ENCODE measurements at places on chromosomes 3 and 15.

GRCh38 chr3:177935047-177935446 is 601.2 kb upstream of the KCNMB2 start:
- DNase-seq = no peak

- no peak for DNase-seq
These were observed 190.7 kb downstream of the CD47 start for GRCh38 chr3:107899990-107900651.

GRCh38 chr15:73015493-73015892 is 36.8 kb upstream of the NEO1 start:
- DNase-seq = no peak

DNA sequence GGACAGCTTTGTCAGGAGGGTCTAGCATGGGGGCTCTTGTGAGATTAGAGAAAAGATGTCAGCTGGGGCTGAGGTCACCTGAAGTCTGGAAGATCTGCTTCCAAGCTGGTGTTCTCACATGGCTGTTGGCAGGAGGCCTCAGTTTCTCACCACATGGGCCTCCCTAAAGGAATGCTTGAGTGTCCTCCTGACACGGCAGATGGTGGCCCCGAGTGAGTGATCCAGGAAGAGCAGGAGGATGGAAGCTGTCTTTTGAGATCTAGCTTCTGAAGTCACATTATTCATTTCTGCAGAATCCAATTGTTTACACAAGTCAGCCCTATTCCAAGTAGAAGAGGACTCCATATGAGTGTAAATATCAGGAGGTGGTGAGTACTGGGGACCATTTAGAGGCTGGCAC is 344.0 kb upstream of the PROK2 start:
- DNase-seq = no peak

DNA sequence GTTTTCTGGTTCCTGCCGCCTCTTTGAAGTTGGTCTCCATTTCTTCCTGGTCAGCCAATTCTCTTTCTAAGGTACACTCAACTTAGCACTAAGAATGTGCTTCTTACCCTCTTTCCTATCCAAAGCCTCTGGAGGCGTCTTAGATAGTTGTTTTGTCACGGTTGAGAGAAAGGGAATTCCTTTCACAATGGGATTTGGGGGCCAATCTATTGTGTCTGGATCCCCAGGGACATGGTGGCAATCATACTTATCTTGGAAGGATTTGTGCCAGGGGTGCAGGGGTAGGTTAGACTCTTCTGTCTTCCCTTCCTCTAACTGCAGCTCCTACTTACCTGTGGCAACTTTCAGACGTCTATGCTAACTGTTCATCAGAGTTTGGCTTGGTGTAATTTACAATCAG is 287.1 kb downstream of the SOX2 start:
- DNase-seq = no peak

DNA sequence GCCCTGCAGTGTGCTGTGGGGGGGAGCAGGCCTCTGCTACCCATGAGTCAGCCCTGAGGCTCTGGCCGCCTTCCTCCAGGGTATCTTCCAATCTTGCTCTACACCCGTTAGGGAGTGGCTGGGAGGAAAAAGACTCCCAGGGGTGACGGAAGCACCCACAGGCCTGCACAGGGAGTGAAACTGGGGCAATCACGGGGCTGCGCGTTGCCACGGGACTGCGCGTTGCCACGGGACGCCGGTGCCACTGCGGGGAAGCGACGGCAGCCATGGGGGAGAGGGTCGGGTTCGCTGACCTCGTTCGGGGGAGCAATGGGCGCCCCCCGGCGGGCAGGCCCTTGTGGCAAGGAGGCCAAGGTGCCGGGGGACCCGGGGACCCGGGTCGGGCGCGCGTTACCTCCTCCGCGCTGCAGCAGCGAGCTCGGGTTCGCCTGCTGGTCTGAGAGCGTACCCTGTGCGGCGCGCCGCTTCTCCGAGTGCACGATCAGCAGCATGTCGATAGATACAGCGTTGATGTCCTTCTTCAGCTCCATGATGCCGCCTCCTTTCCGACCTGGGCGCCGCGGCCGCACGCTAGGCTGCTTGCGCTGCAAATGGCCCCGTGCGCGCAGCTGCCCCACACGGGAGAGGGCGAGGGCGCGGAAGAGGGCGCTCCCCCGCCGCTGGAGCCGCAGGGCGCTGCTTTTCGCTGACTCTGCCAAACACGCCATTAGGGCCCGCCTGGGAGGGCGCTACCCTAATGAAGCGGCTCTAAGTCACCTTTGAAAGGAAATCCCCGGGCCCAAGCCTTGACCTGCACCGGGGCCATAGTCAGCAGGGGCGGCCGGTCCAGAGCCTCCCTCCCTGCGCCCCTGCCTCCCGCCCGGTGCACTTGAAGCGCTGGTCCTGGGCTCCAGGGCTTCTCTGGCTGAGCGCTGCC is at the start of gene KY:
TSS of gene KY (minus strand) at position 592 of the 916 bp plus-strand sequence. CDS start at position 530, 62 bp downstream.
- no peak for DNase-seq

DNA sequence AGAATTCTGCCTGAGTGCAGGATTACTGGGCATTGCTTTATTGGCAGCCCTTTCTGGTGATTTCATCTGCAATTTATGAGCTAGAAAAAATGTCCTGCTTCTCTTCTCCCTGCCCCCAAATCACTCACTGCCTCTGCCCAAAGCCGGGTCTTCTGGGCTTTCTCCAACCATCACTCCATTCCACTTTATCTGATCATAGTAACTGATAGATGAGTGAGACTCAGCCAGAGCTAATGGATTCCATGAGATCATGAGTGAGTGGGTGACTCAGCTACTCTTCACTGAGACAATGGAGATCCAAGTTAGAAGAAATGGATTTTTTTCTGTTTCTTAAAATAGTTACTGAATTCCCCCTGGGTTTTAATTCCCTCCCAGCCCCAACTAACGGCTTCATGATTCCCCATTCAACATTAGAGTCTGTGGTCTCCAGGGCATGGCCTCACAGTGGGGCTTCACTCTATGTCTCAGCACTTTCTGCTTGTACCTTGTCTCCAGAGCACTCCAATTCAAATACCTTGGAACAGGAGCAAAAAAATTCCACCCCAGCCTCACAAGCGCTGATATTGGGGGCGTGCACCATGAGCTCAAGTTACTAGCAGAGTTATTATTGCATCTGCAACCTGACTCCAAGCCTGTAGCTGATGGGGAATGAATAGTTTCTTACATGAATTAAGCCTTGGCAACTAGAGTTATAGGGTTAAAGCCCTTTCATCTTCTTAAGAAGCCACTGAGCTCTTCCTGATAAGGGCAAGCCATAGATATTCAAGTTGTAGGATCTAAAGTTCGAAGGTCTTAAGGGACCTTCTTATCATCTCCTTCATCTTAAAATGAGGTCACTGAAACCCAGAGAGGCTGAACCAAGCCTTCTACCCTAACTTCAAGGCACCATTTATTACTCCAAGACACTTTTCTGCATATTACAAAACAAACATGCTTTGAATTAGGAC is 85.9 kb downstream of the AGBL1 start:
- no peak for DNase-seq

- no peak for DNase-seq
These were observed 71.9 kb downstream of the NR2F2 start for GRCh38 chr15:96402403-96402802.

- DNase-seq = no peak
These were observed 162.1 kb downstream of the C3orf38 start for GRCh38 chr3:88311826-88312225.

DNA sequence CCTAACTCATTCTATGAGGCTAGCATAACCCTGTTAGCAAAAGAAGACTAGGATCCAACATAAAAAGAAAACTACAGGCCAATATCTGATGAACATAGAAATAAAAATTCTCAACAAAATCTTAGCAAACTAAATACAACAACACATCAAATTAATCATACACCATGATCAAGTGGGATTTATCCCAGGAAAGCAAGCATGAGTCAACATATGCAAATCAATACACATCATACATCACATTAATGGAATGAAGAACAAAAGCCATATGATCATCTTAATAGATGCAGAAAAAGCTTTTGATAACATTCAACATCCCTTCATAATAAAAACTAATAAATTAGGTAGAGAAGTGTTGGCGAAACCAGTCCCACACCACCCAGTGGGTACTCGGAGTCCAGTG is 136.1 kb upstream of the MME start:
- DNase-seq = no peak

GRCh38 chr3:5466717-5467116 is 279.2 kb downstream of the EDEM1 start:
- no peak for DNase-seq

DNA sequence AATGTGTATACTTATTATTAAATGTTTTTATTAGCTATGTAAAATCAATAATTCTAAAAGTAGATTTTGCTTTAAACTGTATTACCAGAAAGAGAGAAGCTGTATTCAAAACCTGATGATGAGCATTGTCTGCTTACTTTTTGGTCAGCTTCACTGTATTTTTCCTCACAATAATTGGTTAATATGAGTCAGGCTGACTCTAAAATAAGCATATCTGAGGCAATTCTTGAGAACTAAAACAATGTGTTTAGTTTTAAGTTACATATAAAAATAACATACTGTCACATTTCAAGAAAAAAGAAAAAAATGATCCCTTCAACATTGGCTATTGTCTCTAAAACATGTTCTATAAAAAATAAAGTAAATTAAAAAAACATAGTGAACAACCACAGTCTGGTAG is 66.1 kb downstream of the EPHA3 start:
- DNase-seq = no peak

DNA sequence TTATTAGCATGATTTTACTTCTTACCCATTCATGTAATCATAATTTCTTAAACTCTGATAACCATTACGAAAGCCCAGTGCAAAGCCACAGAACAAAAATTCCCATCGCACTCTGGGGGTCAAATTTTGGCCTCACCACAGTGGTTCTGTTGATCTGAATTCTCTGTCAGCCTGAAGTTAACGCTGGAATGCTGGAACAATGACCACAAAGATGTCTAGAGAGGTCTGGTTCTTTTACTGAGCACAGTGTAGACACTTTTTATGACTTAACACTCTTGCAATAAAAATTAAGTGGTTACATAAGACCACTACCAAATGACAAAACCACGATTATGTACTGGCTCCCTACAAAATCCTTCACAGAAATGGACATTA is 94.7 kb downstream of the PDZRN3 start:
- DNase-seq = no peak

DNA sequence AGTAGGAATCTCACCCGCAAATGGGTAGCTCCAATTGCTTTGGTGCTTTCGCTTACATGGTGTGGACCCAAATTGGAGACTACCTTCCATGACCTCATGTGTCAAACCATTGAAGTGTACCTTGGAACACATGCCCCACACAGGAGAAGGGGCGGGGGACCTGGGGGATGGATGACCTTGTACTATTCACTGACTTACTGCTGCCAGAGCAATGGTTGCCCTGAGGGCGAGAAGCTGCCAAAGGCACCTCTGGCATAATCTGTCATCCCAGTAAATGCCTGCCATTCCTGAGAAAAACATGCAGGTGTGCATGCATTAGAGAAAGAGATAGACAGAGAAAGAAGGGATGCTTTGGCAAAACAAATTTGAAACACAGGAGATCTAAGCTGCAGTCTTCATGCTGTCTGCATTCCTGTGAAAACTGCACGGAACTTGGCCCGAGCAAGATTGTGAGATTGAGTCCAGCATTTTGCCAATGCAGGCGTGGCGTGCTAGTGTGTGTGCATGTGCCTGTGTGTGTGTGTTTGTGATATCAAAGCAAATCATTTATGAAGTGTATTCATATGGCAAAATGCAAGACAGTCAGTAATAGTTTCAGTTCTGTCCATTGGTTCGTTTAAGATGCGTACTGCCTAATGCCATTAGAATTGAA is 219.5 kb upstream of the MDFIC2 start:
- no peak for DNase-seq

GRCh38 chr3:127733781-127734180 is 61.0 kb downstream of the ABTB1 start:
- DNase-seq = no peak

DNA sequence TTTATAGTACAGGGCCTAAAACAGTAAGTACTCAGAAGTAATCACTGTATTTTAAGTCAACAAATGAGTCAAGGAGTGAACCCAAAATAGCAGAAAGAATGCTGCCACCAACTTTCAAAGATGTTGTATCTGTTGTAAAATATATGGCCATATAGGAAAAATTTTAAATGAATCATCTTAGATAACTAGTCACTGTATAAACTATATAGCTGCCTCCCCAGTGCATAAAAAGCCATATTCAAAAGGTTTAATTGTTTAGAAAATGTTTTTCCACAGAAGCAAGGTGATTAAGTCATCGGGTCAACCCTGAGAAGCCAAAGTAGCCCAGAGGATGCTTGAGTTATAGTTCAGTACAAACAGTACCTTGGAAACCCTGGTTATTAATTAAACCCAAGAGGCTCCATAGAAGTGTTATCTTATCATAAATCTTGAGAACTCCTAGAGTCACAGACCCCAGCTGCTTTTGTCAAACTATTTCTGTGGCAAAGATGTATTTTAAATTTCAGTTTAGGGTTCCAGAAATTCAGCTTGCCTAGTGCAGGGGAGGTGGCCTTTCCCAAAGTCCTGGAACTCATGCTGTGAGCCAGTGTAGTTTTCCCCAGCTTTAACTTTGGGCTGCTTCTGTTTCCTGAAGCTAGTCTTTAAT is 39.2 kb downstream of the MBNL1 start:
- DNase-seq = no peak

DNA sequence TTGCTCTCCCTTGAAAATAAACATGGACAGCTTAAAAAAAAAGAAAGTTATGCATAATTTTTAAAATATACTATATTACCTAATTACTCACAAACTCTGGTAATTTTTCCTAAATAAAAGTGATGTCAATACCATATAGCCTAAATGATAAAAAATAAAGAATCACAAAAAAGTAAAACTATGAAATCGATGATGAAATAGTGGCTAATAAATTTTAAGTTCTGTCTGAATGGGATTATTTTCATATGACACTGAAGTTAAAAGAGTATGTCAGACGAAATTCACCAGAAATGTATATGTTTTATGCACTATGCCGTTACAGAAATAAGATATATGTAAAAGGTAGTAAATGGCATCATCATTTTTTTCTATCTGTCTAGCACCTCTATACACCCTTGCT is 51.4 kb downstream of the FSIP1 start:
- no peak for DNase-seq

- peak; percentile 36 for DNase-seq
These were observed 88.7 kb downstream of the GABRG3 start for GRCh38 chr15:27059610-27060202.

DNA sequence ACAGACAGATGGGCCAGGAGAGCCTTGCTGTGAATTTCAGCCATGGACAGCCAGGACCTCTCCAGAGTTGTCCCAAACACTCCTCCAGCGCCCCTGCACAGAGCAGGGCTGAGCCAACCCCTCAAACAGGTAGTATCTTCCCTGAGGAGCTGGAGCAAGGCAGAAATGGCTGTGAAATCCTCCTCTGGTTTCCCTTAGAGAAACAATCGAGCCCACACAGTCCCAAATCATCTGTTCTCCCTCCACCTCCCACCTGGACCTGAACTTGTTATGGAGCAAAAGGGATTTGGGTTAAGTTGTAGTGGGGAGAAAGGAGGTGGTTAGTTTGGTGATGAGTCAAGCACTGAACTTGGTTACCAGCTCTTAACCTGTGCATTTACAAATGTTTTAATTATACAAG is 205.7 kb upstream of the BHLHE40 start:
- no peak for DNase-seq

- DNase-seq = no peak
These were observed 340.1 kb upstream of the ROBO2 start for GRCh38 chr3:76699846-76700245.

Measured in HuH-7.5 (cell line).